Renal pelvis (tissue), 12 donors: ENCODE measurements at places on chromosomes 7 and 10. TPM values are rescaled to one million over a fixed set of nuclear protein-coding genes. Genes with fewer than 3 reads are reported as not detected.

- no peak for DNase-seq
Measured at GRCh38 chr10:36345807-36346206, 703.7 kb upstream of the FZD8 start.

DNA sequence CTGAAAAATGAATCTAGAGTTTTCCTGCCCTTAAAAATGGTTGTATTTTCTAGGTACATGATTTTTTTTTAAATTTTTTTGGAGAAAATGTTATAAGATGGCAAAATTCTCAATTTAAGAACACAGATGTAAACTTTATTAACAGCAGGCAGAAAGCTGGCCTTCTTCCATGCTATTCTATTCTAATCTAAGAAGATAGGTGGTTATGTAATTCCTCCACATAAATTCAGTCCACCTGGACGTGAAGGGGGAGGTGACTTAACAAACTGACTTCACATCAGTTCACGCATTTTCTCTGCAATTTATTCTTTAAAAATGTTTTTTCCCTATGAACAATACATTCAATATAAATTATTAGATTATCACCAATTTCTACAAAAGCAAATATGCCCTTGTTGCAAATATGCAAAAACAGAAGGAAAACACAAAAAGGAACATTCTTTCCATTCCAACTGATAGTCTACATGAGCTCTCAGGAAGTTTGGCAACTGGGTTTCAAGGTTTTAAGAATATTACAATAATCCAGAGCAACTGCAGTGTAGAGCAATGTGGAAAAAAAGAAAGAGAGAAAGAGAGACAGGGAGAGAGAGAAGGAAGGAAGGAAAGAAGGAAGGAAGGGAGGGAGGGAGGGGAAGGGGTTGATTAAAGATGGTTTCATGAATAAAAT, 76.8 kb downstream of the HIBADH start:
- no peak for DNase-seq

EPC1 gene
- 65.9 TPM for polyA plus RNA-seq

NYAP1 gene
- polyA plus RNA-seq: 3.2 TPM

GDF2 gene
- polyA plus RNA-seq: not detected

OR13A1 gene
- 0.10 TPM for polyA plus RNA-seq

CHAT gene
- polyA plus RNA-seq: not detected

HSPA12A gene
- 32.7 TPM for polyA plus RNA-seq
